ENCODE measurements at places on chromosomes 7 and 10.

DNA sequence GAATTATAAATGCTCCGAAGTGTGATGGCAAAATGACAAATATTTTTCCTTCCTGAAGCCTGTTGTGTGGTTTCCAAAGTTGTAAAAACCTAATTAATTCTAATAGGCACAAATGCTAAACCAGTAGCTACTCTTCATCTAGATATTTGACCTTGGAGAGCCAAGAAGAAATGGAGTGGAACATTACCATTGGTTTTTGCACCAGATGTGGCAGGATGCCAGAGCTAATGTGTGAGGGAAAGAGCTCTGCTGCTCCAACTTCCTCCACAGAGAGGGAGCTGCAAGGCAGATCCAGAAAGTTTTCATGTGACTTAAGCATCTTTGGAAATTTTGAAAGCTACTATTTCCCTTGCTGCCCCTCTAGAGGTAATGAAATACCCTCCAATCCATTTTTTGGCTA, 65.1 kb upstream of the HPS1 start:
- no peak for DNase-seq

DNA sequence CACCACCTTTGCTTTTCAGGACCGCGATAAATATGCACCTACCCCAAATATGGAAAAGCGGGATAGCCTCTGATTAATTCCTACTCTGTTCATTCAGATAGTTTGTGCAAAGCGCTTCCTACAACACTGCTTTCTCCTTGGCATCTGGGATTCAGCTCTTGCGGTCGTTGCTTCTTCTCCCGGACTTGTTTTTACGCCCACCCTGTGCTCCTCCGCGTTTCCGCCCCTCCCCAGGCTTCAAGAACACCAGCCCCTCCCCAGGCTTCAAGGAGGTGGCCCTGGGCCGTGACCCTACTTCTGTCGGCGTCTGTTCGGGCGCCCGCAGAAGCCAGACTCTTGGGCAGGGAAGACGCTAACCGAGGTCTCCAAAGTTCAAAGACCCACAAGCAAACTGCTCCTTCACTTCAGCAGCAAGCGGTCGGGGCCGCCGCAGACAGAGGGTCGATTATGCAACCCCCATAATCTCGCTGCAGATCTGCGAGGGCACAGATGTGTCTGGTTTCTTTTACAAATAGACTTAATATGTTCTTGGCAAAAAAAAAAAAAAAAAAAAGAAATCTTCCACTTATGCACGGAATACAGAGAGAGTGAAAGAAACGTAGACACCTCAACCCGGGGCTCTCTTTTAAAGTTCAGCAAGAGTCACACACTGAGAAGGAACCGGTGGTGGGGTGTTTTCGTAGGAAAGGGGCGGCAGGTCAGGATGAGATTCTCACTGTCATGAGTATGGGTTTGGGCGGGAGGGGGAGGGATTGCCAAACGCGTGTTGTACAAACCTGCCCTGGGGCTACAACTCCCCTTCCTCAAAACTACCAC, 1.9 kb downstream of the DLX5 start:
- DNase-seq: no peak

GRCh38 chr10:114408968-114409444, 4.7 kb upstream of the AFAP1L2 start:
- DNase-seq: no peak

GRCh38 chr7:132300599-132301277, 275.5 kb downstream of the PLXNA4 start:
- no peak for DNase-seq

- no peak for DNase-seq
Measured at GRCh38 chr7:78585980-78586379, 787.4 kb downstream of the PHTF2 start.

DNA sequence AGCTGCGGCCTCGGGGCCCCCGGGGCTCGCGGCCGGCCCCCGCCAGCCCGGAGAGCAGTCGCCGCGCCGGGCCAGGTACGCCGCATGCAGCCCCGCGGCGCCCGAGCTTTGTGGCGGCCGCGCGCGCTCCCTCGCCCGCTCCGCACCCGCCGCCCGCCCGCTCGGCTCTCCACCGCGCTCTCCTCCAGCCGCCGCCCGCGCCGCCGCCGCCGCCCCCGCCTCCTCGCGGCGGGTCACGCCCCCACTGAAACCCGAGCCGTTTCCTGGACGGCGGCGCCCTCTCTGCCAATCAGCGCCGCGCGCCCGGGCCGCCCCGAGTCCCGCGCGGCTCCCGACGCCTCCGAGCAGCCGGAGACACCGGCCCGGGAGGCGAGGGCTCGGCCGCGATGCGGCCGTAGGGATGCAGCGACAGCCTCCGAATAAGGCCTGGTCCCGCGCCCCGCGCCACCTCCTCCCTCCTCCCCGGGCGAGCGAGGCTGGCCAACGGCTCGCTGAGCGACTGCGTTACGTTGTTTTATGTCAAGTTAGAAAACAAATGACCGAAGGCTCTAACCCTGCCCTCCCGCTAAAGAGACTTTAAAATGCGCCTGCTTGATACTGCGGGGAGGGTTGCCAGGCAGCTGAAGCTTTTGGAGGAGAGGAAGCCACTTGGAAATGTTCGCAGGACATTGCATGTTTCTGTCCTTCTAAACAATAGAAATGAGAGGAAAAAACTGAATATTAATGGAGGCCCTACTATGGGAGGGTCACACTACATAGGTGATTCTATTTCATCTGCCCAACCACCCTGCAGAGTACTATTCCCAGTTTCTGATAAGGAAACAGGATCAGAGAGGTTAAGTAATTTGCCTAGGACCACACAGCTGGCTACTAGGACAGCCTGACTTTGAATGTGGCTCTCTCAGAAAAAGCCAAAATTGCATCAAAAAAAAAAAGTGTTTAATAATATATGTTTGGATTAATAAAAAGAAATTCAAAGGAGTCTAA, at the start of gene FGFR2:
Gene FGFR2, minus strand, starts transcription at position 182 of the 987 bp plus-strand sequence. CDS start 4,627 bp downstream, outside the sequence.
- DNase-seq: peak; percentile 24

GRCh38 chr10:114363745-114364454, 40.4 kb downstream of the AFAP1L2 start:
- DNase-seq: no peak

DNA sequence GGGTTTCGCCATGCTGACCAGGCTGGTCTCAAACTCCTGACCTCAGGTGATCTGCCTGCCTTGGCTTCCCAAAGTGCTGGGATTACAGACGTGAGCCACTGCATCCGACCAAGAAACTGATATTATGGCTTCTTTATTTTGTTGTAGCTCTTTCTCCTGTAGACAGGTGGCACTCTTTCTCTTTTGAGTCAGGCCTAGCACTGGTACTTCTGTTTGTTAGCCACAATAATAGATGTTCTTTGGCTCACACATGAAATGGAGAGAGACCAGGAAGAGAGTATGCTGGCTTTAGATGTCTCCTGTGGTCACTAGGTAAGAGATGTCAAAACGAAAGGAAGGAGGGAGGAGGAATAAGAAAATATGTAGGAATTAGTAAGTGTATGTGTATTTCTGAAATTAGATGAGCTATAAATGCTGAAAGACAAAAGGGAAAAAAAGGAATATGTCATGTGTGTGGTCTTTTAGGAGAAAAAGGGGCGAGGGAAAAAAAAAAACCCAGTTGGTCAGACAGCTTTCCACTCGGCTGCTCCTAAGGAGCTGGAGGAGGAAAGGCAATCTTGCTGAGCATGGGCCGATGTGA, 78.7 kb downstream of the CLEC2L start:
- DNase-seq: no peak

- no peak for DNase-seq
Measured at GRCh38 chr7:136470179-136470578, 398.3 kb upstream of the CHRM2 start.

DNA sequence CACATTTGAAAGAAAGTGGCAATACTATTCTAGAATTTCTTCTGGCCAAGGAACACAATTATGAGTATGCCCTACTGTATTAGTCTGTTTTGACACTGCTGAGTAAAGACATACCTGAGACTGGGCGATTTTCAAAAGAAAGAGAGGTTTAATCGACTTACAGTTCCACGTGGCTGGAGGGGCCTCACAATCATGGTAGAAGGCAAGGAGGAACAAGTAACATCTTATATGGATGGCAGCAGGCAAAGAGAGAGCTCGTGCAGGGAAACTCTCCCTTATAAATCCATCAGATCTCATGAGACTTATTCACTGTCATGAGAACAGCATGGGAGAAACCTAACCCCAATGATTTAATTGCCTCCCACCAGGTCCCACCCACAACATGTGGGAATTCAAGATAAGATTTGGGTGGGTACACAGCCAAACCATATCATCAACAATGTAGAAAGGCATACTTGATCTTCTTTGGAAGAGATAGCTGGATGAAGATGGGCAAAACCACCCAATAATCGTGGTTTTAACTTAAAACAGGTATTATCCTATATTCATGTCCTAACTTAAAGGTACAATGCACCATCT, 113.9 kb downstream of the ETV1 start:
- DNase-seq: no peak

DNA sequence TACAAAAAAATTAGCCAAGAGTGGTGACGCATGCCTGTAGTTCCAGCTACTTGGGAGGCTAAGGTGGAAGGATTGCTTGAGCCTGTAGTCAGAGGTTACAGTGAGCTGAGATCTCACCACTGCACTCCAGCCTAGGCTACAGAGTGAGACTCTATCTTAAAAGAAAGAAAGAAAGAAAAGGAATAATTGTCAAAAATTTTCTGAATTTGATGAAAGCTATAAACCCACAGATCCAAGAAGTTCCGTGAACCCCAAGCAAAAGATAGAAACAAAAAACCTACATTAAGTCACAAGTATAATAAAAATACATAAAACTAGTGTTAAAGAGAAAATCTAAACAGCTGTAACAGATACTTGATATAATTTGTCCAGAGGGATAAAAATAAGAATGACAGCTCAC, 60.1 kb upstream of the KMT2C start:
- no peak for DNase-seq

GRCh38 chr7:120628251-120628650, 229.7 kb downstream of the TSPAN12 start:
- no peak for DNase-seq

DNA sequence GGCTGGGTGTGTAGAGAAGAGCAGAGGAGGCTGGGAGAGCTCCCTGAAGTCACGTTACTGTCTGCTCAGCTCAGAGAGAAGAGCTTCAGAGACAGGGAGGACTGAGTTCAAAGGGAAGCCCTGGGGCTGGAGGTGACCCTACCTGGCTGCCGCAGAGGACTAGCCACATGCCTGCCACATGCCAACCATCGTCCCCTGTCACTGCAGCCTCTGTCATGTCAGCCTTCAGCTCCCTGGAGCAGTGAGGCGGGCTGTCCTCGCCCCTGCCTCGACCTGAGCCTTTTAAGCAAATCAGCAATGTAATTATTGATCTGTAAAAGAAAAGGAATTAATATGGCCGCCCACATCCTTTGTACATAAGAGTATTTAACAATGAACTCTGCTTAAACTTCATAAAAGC, 89.3 kb upstream of the RET start:
- DNase-seq: no peak

- DNase-seq: no peak
Measured at GRCh38 chr7:30171766-30172447, 37.1 kb downstream of the MTURN start.

DNA sequence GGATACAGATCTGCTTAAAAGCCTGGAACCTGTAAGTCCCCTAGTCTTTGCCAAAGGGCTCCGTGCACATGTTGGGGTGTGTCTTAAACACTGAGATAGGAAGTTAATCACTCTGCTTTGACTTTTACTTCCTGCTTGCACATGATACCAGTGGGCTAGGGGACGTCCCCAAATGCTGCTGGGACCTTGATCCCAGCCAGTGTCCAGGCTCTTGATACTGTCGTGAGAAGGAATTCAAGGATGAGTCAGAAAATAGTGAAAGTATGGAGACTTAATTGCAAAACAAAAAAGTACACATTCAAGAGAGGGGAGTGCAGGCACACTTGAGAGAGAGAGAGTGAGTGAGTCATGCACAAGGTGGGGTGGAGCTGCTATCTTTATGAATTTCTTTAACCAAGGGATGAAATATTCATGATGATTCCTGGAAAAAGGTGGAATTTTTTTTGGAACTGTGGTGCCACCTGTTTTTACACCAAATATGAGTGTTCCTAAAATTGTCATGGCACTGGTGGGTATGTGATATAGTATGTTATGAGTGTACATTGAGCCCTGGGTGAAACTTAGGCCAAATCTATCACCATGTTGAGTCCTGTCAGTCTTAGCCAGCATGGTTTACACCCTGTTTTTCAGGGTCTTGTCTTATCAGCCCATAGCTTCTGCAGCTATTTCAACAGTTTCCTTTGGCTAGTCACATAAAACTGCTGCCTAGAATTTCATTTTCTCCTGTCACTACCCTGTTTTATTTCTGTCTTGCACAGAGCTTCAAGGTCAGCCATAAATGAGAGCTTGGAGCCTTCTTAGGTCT, 88.3 kb upstream of the CYP26C1 start:
- DNase-seq: no peak

GRCh38 chr7:9681284-9681683, 1247.9 kb downstream of the NXPH1 start:
- no peak for DNase-seq

- DNase-seq: no peak
Measured at GRCh38 chr7:143953421-143953820, 1.2 kb upstream of the OR2F1 start.

DNA sequence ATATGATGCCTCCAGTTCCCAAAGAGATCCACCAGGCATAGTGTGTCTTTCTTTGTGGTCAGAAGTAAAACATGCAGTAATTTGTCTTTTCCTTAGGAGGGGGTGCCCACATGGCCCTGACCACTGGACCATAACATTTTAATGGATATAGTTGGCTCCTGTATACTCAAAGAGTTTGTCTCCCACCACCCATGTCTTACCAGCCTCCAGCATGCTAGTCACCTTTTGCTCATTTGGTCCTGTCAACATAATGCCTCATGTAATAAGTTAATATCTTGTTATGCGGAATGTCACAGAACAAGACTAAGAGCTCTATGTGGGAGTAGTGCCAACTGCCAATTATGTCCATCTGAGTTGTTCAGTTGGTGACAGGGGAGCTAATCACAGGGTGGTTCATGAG, 83.4 kb upstream of the IFRD1 start:
- no peak for DNase-seq

- no peak for DNase-seq
Measured at GRCh38 chr7:13179775-13180523, 492.5 kb downstream of the ARL4A start.

- DNase-seq: no peak
Measured at GRCh38 chr7:1569016-1569415, 816 bp downstream of the PSMG3 start.

- DNase-seq: no peak
Measured at GRCh38 chr10:75462865-75463264, 31.4 kb downstream of the LRMDA start.

DNA sequence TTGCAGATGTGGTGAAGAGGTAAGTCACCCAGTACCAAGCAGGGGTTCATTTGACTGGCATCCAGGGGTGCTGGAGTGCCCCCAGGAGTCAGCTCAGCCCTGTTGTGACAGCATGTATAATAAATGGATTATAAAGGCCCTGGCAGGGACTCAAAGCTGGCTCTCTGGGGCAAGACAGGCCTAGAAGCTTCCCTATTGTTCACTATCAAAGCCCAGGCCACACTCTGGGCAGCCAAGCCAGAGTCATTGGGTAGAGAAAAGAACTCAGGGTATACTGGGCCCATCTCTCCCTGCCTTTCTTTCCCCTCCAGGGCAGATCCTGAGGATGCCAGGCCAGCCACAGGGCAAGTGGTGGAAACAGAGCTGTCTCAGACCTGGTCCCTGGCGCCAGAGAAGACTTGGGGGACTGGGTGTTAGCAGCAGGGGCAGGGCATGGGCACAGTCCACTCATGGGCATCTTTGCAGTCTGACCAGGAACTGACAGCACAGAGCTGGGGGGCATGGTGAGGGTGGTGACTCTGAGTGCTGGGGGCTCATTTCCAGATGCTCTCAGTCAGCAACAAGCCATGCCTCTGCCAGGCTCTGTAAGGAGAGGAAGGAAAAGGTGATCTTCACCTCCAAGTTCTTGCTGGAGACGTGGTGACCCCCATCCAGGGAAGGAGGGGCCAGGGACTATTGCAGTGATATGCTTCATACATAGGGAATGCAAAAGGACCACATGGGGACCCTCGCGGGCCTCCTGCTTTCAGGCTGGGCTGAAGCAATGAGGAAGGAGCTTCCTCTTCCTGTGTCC, 11.7 kb downstream of the RBP3 start:
- no peak for DNase-seq

Measured in gastrocnemius medialis (tissue), 4 donors.